ENCODE measurements at places on chromosomes 5 and 9. TPM values are rescaled to one million over a fixed set of nuclear protein-coding genes. Genes with fewer than 3 reads are reported as not detected.

DNA sequence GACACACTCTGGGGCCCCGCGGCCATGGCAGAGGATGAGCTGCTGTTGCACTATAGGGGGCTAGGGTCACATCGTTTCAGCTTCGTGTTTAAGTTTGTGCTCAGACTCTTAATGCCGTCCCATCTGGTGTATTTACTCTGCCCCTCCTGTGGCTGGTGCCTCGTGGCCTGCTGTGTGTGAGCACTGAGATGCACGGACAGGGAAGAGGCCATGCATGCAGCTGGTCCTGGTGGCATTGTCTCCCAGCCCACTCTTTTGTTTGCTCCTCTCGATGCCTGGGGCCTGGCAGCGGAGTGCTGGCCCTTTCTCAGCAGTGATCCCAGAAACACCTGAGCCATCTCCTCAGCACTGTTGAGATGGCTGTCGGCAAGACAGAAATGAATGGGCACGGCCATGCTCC is 30.0 kb upstream of the PHF2 start:
- H3K4me1 ChIP-seq, result no peaks in the 10 kb centered on the region
- DNase-seq, result no peak
- H3K36me3 ChIP-seq, result peaks cover 7% of the 10 kb centered on the region

GRCh38 chr9:68970151-68970550 is 43.8 kb downstream of the PRKACG start:
- no peaks in the 10 kb centered on the region for H3K4me1 ChIP-seq
- no peak for DNase-seq
- no peaks in the 10 kb centered on the region for H3K36me3 ChIP-seq
- H3K27ac ChIP-seq, result no peak overlapping the region

DNA sequence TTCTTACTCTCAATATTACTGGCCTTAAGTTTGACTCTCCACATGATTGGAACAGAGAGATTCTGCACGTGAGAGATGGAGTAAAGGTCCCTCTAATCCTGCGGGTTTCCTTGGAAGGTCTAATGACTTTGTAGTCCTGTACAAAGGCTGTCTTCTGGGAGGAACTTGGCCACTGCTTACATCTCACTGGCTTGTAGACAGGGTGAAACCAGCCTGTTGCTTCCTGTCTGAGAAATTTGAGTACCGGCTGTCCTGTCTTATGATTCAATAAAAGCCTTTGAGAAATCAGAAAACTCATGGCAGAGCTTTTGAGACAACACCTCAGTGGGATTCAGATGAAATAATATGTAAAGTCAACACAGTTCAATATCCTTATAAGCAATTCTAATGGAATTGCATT is 43.0 kb downstream of the IL31RA start:
- no peaks in the 10 kb centered on the region for H3K36me3 ChIP-seq
- no peaks in the 10 kb centered on the region for H3K27me3 ChIP-seq
- H3K4me1 ChIP-seq, result peaks cover 2% of the 10 kb centered on the region
- H3K27ac ChIP-seq, result no peak overlapping the region
- DNase-seq, result no peak
- no peak overlapping the region for H3K4me3 ChIP-seq

GRCh38 chr5:179923436-179923835 is 15.7 kb upstream of the TBC1D9B start:
- no peak for DNase-seq
- no peaks in the 10 kb centered on the region for H3K4me1 ChIP-seq
- no peaks in the 10 kb centered on the region for H3K27me3 ChIP-seq
- H3K4me3 ChIP-seq, result no peak overlapping the region

DNA sequence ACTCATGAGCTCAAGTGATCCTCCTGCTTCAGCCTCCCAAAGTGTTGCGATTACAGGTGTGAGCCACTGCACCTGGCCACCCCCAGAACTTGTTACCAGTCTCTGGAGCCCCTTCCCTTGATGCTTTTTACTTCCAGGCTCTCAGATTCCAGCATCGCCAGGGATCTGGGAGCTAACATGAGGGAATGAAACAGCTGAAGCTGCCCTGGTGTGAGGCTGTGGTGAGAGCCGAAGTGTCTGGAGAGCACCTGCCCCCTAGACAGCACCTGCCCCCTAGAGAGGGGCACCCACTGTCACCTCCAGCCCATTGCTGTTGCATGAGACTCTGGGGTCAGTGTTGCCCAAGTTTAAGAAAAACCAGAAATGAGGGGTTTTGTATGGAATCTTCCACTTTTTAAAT is 124.3 kb upstream of the SAP30L start:
- H3K4me1 ChIP-seq, result no peaks in the 10 kb centered on the region
- no peak overlapping the region for H3K4me3 ChIP-seq
- no peak for DNase-seq
- no peaks in the 10 kb centered on the region for H3K36me3 ChIP-seq
- H3K27me3 ChIP-seq, result no peaks in the 10 kb centered on the region

- H3K4me1 ChIP-seq, result no peaks in the 10 kb centered on the region
- H3K36me3 ChIP-seq, result peaks cover 6% of the 10 kb centered on the region
- H3K27ac ChIP-seq, result no peak overlapping the region
- no peak overlapping the region for H3K4me3 ChIP-seq
Observed at GRCh38 chr5:179251276-179251969, 93.8 kb downstream of the ADAMTS2 start.

GRCh38 chr5:88391116-88391515 is 122.5 kb upstream of the TMEM161B start:
- no peak for DNase-seq
- no peak overlapping the region for H3K27ac ChIP-seq
- H3K4me3 ChIP-seq, result no peak overlapping the region
- H3K4me1 ChIP-seq, result no peaks in the 10 kb centered on the region

- H3K27ac ChIP-seq, result no peak overlapping the region
- H3K4me1 ChIP-seq, result no peaks in the 10 kb centered on the region
Observed at GRCh38 chr9:135098400-135099105, 11.1 kb downstream of the OLFM1 start.

DNA sequence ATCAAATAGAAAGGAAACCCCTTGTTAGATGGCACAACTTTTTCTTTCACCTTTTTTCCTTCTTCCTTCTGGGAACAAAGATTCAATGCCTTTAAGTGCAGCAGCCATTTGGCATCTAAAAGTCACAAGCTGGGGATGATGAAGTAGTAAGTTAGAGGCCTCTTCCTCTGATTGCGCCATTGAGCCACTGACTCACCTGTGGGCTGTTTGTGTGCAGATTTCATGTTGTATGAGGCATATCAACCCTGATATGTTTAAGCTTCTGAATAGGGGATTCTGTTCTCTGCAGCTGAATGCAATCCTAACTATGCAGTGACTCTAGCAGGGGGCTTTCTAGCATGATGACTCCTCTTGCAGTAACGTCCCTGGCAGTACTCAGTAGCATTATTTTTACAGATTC is 599.9 kb downstream of the CSNK1G3 start:
- no peak for DNase-seq
- H3K4me3 ChIP-seq, result no peak overlapping the region
- H3K36me3 ChIP-seq, result no peaks in the 10 kb centered on the region
- no peaks in the 10 kb centered on the region for H3K4me1 ChIP-seq
- no peaks in the 10 kb centered on the region for H3K27me3 ChIP-seq
- no peak overlapping the region for H3K27ac ChIP-seq

DNA sequence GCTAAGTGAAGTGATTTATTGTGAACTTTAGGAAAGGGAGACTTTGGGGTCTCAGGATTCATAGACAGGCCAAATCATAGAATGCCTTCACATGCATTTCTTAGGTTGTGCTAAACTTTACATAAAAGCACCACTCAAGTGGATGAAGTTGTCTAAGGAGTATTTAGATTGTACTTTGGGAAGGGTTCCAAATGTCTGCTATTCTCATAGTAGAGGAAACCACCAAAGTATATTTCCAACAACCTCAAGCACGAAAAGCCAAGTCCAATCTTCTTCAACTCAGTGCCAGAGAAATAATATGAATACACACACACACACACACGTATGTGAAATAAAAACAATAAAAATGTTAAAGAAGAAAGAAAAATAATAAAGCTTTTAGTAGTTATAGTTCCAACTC is 41.8 kb downstream of the ENC1 start:
- H3K4me3 ChIP-seq, result no peak overlapping the region
- H3K4me1 ChIP-seq, result peaks cover 3% of the 10 kb centered on the region
- DNase-seq, result peak; percentile 86
- no peak overlapping the region for H3K27ac ChIP-seq
- no peaks in the 10 kb centered on the region for H3K36me3 ChIP-seq

DNA sequence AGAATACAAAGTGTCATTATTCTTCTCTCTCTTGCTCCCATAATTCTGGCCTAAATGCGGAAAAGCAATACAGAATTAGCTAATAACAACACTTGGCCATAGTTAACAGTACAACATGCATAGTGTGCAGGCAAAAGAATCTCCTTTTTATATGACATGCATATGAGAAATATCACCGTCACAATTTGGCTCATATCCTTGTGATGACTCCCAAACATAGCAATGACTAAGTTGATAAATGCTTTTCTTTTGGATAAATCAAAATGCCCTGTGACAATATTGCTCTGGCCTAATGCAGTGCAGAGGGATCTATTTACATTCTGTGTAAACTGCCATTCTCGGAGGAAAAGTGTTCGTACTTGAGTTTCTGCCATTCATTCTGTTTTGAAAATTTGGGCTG is 121.9 kb upstream of the GHR start:
- H3K36me3 ChIP-seq, result no peaks in the 10 kb centered on the region
- H3K4me1 ChIP-seq, result no peaks in the 10 kb centered on the region
- no peak overlapping the region for H3K27ac ChIP-seq
- no peaks in the 10 kb centered on the region for H3K27me3 ChIP-seq

DNA sequence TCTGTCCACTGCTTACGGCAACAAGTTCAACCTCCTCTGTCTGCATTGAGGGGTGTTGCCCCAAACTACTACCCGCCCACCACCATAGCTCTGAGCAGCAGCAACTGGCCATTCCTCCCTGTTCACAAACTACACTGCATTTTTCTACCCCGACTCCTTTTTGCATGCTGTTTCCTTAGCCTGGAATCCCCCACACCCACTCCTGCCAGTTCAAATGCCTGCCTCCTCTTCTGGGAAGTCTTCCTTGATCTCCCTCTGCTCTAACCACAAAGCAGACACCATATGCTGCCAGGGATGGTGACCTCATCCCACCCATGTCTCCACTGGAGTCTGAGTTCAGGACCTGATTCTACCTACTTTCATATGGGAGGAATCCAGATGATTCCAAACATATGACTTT is 13.3 kb downstream of the ALDH1B1 start:
- H3K27me3 ChIP-seq, result peaks cover 8% of the 10 kb centered on the region
- H3K4me1 ChIP-seq, result no peaks in the 10 kb centered on the region
- H3K27ac ChIP-seq, result no peak overlapping the region
- H3K4me3 ChIP-seq, result no peak overlapping the region
- DNase-seq, result peak; percentile 40

DNA sequence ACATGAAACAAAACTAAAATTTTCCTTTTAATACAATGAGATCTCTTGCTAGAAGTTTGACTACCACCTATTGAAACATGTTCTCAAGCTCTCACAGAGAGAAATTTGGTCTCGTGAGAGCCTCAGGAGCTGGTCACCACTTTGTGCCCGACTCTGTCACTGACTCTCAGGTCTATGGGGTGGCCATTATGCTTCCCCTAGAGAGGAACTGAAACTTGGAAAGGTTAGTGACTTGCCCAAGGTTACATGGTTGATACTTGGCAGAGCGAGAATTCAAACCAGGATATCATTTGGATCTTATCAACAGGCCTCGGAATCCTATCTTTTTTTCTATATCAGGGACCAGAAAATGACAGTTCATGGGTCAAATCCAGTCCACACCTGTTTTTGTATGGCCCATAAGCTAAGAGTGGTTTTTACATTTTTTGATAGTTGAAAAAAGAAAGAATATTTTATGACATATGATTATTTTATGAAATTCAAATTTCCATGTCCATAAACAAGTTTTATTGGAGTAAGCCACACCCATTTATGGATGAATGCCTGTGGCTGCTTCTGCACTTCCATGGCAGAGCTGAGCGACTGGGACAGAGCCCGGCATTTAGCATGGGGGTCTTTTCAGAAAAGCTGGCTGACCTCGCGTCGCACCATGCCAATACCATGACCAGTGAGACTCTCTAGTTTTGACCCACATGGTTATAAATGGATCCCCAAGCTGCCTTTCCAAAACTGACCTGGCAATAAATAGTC is 44.8 kb upstream of the EQTN start:
- no peaks in the 10 kb centered on the region for H3K36me3 ChIP-seq
- H3K27ac ChIP-seq, result no peak overlapping the region
- peaks cover 2% of the 10 kb centered on the region for H3K27me3 ChIP-seq
- no peaks in the 10 kb centered on the region for H3K4me1 ChIP-seq

DNA sequence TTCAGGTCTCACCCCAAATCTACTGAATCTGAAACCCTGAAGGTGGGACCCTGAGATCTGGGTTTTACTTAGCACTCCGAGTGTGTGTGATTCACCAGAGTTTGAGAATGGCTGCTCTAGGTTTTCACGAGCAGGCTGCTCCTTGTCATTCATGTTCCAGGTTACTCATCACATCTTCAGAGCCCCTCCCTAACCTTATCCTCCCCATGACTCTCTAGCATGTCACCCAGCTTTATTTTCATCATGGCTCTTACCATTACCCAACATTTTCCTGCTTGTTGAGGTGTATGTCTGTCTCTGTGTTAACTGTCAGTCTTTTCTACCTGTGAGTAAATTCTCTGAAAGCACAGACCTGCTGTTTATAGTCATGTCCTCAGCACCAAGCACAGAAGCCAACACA is 319.2 kb downstream of the NSG2 start:
- no peak overlapping the region for H3K27ac ChIP-seq
- no peaks in the 10 kb centered on the region for H3K36me3 ChIP-seq
- H3K27me3 ChIP-seq, result no peaks in the 10 kb centered on the region
- H3K4me3 ChIP-seq, result no peak overlapping the region
- no peaks in the 10 kb centered on the region for H3K4me1 ChIP-seq
- DNase-seq, result no peak

DNA sequence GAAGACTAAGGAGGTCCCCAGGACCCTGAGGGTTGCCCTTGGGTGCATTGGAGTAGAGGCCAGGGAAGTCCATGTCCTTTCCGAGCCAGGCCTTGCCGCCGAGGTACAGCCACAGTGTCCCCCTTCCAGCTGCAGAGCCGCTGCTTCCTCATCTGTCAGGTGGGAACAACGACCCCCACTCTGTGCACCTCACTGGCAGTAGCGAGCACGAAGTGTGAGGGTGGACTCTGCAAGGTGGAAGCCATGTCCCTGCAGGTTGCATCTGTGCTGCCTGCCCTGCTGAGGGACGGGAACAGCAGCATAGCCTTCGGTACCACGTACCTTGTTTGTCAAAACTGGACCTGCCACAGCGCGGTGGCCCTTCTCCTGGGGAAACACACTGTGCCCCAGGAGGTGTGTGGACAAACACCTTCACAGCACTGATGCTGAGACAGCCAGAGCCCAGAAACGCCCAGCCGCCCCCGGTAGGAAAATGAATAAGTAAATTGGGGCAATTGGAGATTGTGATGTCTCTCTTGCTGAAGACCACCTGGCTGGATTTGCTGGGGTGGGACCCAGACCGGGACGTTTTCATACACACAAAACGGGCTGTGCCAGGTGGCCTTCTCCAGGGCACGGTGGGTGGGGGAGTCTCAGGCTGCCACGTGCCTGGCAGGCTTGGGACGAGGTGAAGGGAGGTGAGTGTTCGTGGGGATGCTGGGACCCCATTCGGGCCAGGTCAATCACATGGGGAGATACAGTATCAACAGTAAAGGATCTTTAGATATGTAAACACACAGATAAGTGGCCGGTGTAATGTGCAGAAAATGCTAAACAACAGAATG is 157.3 kb downstream of the RXRA start:
- H3K27ac ChIP-seq, result no peak overlapping the region
- no peak overlapping the region for H3K4me3 ChIP-seq
- H3K4me1 ChIP-seq, result no peaks in the 10 kb centered on the region
- H3K27me3 ChIP-seq, result peaks cover 4% of the 10 kb centered on the region
- H3K36me3 ChIP-seq, result no peaks in the 10 kb centered on the region

GMCL2 gene
- total RNA-seq, result under 0.01 TPM

SPINK7 gene
- total RNA-seq, result not detected

COL5A1 gene
- 63.7 TPM for total RNA-seq

VCAN gene
- total RNA-seq, result 190 TPM

MED7 gene
- total RNA-seq, result 9.8 TPM

ASTN2 gene
- 11.3 TPM for total RNA-seq

C1QTNF2 gene
- total RNA-seq, result 2.3 TPM

NR4A3 gene
- 5.6 TPM for total RNA-seq

ZNF883 gene
- total RNA-seq, result 6.2 TPM

SERF1A gene
- 4.4 TPM for total RNA-seq

PCDHGA1 gene
- total RNA-seq, result 1.8 TPM
